ENCODE measurements at places on chromosomes 1 and 21. TPM values are rescaled to one million over a fixed set of nuclear protein-coding genes. Genes with fewer than 3 reads are reported as not detected.

- DNase-seq: no peak
These were observed 3.7 kb downstream of the FBXO42 start for GRCh38 chr1:16348414-16349182.

DNA sequence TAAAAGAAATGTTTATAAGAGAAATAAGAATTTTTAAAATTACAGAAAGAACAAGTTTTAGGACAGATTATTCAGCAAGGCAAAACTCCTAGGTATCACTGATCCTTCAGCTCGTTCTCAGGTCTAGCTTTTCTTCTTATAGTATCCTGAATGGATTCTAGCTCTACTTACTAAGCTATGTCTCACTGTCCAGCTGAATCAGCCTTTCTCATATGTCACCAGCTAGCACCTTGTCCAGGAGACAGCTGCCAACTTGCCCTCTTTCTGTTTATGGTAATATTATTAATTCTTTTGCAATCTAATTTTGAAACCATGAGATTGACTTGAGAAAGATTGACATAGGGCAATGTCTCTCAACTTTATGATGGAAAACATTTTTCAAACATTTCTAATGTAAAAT lies 159.9 kb downstream of the LYPLAL1 start:
- no peak for DNase-seq

Gene KIF14
- total RNA-seq: 11.5 TPM

Gene C1orf141
- not detected for total RNA-seq

DNA sequence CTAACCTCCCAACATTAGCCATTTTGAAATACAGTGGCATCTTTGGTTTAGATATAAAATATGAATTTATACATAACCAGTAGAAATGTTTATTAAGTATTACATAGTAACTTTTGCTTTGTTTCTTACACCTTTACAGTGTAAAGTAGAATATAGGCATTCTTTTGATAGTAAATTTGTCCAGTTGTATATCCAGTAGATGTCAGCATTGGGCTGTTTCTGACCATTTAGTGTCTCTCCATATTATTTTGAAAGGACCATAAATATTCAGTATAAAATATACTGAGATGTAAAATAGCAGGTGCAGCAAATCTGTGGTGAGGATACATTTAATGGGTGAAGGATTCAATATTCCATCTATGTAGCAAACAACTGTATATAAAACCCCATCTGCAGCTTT lies 115.8 kb upstream of the ZRANB2 start:
- DNase-seq: no peak

Gene SYT2
- not detected for total RNA-seq

Gene TRIM67
- total RNA-seq: not detected

Data from activated T-helper 1 cell treated with anti-CD3 and anti-CD28 coated beads, Interleukin-12 subunit alpha, Interleukin-12 subunit beta, Interleukin-2, Interleukin-4 antibody, amounts not matched to agents 30 ng/mL and 10 ng/mL and 1 ng/mL, durations not matched to agents 14 hours and 24 hours and 36 hours (primary cell).